ENCODE measurements at places on chromosomes 1 and 21. TPM values are rescaled to one million over a fixed set of nuclear protein-coding genes. Genes with fewer than 3 reads are reported as not detected.

DNA sequence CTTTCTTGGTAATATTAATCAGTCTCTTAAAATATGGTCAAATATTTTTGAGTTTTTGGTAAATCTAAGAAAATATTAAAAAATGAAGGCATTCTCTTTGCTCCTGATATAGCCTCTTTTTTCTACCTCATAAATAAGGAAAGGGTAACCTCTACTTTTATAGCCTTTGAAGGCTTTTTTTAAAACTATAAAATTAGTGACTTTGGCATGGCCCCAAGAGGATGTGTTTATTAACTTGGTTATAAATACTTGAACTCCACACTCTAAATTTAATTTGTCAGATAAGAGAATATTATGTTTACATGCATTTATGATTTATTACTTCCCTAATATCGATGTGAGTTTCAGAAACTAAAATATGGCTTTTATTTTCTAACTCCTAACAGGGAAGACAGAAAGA lies 60.3 kb downstream of the LMO4 start:
- DNase-seq: no peak

GRCh38 chr1:86224651-86225310 lies 68.2 kb upstream of the COL24A1 start:
- DNase-seq: no peak

Gene GJA9
- polyA plus RNA-seq: not detected

DNA sequence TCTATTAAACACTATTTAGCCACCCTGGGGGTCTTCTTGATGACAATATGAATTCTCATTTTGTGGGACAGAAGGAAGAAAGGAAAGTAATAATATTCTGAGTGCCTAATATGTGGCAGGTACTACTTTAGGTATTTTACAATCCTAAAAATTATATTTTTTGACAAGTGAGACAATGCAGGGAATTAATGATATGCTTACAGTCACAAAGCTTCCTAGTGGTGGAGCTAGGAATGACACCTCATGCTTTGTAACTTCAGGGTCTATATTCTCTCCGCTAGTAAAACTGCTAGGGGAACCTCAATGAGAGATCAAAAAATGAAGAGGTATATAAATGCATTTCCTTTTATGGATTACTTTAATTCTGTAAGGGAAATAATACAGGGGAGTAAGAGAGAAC lies 44.3 kb downstream of the TPR start:
- no peak for DNase-seq

Gene SRP9
- polyA plus RNA-seq: 350 TPM

Gene MYOG
- not detected for polyA plus RNA-seq

Gene XCL2
- polyA plus RNA-seq: 136 TPM

- DNase-seq: no peak
Observed at GRCh38 chr1:2110738-2111673, 60.8 kb downstream of the PRKCZ start.

DNA sequence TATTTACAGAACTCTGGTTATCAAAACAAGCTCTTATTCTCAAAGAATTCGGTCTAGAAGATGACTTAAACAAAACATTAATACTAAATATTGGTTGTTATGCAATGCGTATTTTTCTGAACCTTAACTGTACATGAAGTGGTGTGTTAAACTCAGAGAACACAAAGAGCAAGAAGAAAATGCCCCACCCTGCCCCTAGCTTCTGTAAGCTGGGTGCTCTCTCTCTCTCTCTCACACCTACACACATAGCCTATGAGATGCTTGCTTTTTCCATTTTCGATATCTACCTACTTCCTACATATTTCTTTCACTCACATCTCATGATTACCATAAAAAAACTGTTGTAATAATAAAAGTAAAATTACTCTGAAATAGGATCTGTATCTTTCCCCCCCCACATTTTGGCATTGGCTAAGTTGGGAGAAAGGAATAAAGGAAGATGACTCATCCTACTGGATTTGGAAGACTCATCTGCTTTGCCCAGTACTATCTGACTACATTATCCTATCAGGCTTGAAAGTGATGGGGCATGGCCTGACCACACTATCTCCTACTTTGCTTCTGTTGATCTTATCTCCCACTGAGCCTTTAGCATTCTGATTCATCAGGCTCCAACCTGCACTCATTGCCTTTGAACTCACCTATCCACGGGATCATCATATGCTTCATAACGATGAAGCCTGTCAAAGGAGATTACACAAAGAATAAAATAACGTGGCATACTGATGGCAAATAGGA lies 2.9 kb downstream of the CRYZ start:
- no peak for DNase-seq

- no peak for DNase-seq
Observed at GRCh38 chr1:12186679-12186985, 19.8 kb downstream of the TNFRSF1B start.

- no peak for DNase-seq
Observed at GRCh38 chr1:30765556-30766434, 8.2 kb upstream of the LAPTM5 start.

GRCh38 chr1:110636149-110636935 lies 30.2 kb upstream of the KCNA2 start:
- peak; percentile 35 for DNase-seq

DNA sequence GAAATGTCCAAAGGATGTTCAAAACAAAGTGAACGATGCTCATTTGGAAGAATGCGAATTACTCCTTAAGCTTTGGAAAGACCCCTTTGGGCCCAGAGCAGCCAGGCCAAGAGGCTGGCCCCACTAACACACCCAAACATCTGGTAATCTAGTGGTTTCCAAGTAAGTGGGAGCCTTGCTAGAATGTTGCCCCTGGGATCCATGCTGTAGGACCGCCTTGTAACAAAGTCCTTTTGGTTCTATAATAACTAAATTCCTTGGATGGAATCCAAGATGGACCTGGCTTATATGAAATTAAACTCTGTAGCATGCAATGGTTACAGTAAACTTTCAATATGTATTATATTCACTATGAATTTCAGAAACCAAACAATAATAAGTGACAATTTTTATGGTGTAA lies 25.3 kb downstream of the GPR3 start:
- no peak for DNase-seq

Gene OR10R2
- not detected for polyA plus RNA-seq

GRCh38 chr1:210587566-210587965 lies 258.9 kb downstream of the HHAT start:
- no peak for DNase-seq

GRCh38 chr1:219153723-219154122 lies 20.0 kb upstream of the LYPLAL1 start:
- no peak for DNase-seq

DNA sequence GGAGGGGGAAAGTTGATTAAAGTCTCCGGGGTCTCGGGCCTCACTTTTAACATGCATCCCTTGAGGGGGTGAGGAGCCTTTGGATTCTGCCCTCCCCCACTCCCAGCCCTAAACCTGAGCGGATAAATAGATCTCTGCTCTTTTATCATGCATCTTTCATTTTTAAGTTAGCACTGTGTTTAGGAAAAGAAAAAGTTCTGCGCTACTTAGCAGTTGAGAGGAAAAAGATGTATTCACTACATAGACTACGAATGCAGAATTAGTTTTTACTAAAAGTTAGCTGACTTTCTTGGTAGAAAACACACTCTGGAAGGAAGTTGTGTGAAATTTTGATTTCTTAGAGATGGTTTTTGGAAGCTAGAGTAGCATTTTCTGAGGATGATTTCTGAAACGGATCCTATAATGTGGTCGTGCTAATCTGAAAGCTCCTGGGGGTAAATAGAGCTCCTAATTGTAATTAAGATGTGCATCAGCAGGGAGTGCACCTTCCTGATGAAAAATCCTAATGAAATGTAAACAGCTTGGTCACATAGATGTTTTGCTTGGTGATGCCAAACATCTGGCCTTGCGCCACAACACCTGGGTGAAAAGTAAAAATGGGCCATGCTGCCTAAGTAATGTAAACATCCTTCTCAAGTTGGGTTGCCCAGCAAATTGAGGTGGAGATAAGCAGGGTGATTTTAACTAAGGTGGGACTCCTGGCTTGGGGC lies 1.8 kb downstream of the ROR1 start:
- no peak for DNase-seq

Gene MECR
- 24.1 TPM for polyA plus RNA-seq

DNA sequence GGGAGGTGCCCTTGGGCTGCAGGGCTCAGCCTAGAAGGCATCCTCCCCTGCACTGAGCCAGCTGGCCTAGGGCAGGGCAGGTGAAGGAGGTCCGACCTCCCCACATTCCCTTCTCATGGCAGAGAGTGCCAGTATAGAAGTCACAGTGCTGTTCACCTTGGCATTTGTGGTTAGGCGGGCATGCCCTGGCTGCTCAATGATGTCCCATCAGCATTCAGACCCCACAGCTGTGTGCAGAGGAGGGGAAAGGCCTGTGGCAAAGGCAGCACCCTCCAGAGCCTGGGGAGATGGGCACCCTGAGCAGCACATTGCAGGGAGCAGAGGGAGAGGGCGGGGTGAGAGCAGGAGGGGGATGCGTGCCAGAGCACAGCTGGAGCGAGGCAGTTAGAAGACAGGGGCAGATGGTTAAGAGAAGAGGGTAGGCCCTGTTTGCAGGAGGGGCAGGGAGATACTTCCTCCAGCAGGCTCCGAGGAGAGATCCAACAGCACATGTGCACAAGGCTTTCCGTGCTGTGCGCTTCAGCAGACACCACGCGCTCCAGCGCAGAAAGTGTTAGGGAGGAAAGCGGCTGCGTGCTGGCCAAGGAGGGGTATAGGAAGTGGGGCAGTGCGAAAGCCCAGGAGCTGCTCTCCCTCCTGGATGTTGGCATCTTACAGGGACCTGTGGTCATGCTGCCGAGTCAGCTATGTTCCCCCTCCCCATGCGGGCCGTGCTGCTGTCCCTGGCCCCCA lies 43.7 kb upstream of the COL6A1 start:
- no peak for DNase-seq

Gene FAM3B
- polyA plus RNA-seq: not detected

- DNase-seq: no peak
Observed at GRCh38 chr1:51863384-51863783, 15.1 kb downstream of the NRDC start.

All from naive thymus-derived CD8-positive, alpha-beta T cell (primary cell).